ENCODE measurements at places on chromosomes 13 and 19. TPM values are rescaled to one million over a fixed set of nuclear protein-coding genes. Genes with fewer than 3 reads are reported as not detected.

DNA sequence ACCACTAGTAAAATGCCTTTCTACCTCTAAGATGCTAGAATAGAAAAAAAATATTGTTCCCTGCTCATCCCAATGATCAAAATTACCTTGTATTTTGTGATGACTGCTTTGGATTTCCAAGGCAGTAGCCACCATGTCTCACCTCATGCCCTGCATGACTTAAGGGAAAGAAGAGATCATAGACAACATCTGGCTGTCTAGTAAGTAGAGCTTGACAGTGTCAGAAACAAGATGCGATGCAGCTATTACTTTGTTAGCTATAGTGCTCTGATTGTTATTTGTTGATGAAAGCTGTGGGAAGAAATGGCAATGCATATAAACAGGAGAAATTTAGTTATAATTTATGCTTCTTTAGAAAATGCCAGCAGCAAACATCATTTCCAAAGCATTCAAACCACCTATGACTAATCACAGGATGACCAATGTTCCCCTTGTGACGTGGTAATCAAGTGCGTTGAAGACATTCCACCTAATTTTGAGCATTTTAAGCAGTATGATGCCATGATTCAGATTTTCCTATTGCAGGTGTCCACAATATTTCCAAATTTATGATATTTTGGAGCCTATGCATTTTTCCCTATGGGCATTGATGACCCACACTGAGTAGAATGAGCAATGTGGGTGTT, 308.3 kb downstream of the KCNRG start:
- no peak for DNase-seq
- no peak overlapping the region for H3K27ac ChIP-seq
- no peaks in the 10 kb centered on the region for H3K27me3 ChIP-seq
- no peaks in the 10 kb centered on the region for H3K4me1 ChIP-seq
- no peaks in the 10 kb centered on the region for H3K36me3 ChIP-seq

GRCh38 chr13:50679321-50679720, 164.2 kb downstream of the DLEU7 start:
- no peaks in the 10 kb centered on the region for H3K27me3 ChIP-seq
- peak overlapping the region; percentile 48 for H3K27ac ChIP-seq
- H3K36me3 ChIP-seq: no peaks in the 10 kb centered on the region
- H3K4me3 ChIP-seq: no peak overlapping the region

- H3K27ac ChIP-seq: no peak overlapping the region
- H3K4me1 ChIP-seq: no peaks in the 10 kb centered on the region
- peak; percentile 14 for DNase-seq
These were observed 2700.2 kb downstream of the PCDH9 start for GRCh38 chr13:64529874-64530485.

GRCh38 chr19:17227798-17228367, 1.9 kb downstream of the OCEL1 start:
- H3K27ac ChIP-seq: no peak overlapping the region
- H3K27me3 ChIP-seq: no peaks in the 10 kb centered on the region

- H3K27ac ChIP-seq: 0 out of 2 replicates have a peak overlapping the region, but pooled peaks have one; percentile 10
- H3K4me1 ChIP-seq: peaks cover 38% of the 10 kb centered on the region
- no peaks in the 10 kb centered on the region for H3K27me3 ChIP-seq
- H3K36me3 ChIP-seq: peaks cover 19% of the 10 kb centered on the region
- no peak overlapping the region for H3K4me3 ChIP-seq
These were observed 97.1 kb downstream of the MBNL2 start for GRCh38 chr13:97319113-97319720.

- no peak overlapping the region for H3K4me3 ChIP-seq
- H3K36me3 ChIP-seq: no peaks in the 10 kb centered on the region
- H3K27me3 ChIP-seq: no peaks in the 10 kb centered on the region
- no peaks in the 10 kb centered on the region for H3K4me1 ChIP-seq
- DNase-seq: no peak
- no peak overlapping the region for H3K27ac ChIP-seq
These were observed 89.6 kb upstream of the TNFSF11 start for GRCh38 chr13:42484386-42484785.

DNA sequence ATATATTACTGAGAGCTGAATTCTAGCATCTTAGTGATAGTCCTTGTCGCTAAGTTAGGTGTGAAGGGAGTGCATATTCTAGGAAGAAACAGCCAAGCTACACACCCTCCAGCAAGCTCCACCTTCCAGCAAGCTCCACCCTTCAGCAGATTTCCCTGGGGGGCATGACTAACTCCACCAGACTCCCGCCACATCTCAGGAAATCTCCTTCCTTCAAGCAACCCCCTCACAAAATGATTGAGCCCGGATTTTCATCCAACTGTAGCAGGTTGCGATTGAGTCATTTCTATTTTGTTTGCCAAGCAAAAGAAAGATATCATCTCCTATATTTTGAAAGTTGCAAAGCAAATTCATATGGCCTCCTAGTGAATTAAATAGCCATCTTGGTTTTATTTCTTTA, 162.1 kb upstream of the TMTC4 start:
- no peaks in the 10 kb centered on the region for H3K27me3 ChIP-seq
- H3K27ac ChIP-seq: no peak overlapping the region
- H3K4me3 ChIP-seq: no peak overlapping the region
- H3K4me1 ChIP-seq: peaks cover 6% of the 10 kb centered on the region

DNA sequence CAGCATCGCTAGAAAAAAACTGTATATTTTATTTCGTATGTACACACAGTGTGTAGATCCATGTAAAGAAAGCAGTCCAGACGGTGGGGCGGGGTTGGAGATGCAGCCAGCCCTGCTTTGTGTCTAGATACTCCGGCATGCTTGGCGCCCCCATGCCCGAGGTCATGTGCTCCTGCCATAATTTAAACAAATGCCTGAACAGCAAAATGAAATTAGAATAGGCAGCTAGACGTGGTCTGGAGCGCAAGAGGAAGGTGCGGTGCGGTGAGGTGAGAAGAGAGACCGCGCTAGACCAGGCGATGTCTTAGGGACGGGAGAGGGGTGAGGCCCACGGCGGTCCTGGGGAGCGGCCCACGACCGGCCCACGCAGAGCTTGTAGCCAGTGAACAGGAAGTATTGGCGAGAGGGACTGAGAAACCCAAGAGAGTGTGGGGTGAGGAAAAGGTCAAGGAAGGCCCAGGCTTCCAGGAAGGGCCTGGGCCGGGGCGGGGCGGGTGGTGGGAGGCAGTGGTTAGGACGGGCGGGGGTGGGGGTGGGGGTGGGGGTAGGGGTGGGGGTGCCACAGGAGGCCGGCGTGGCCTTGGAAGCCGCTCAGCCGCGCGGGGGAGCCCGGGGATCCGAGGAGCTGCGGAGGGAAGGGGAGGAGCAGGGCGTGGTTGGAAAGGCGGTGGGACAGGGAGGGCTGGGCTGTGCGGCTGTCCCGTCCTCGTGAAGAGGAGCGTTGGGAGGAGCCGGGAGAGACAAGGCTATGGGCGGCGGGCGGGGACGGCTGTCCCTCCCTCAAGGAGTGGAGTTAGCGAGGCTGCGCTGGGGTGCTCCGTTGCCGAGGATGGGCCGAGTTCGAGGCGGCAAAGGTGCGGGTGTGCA, 254.7 kb upstream of the SGCG start:
- DNase-seq: no peak

DNA sequence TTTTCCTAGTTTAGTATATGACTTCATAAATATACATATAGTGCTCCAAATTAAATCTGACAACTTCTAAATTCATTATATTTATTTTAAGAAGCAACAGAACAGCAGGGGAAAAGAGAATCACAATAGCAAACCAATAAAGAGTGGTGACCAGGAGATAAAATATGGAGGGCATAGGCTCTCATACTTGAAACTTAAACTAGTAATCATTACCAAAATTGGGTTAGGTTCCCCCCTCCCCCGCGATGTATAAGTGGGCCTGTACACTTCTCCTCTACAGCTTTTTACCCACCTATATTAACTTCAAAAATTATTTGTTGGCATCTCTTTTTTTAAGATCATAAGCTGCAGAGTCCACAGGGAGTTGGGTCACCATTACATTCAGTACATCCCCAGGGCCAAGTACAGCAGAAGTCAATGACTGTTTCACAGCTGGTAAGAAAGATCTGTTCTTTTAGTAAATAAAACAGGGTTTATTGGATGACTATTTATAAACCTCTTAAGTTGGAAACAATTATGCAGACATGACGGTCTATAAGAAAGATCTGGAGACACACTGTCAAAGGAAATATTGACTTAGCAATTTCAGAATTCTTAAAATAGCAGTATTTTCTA, 29.4 kb downstream of the KLF12 start:
- H3K27ac ChIP-seq: no peak overlapping the region
- H3K36me3 ChIP-seq: no peaks in the 10 kb centered on the region
- no peak for DNase-seq
- no peak overlapping the region for H3K4me3 ChIP-seq
- H3K27me3 ChIP-seq: no peaks in the 10 kb centered on the region

GRCh38 chr13:105921711-105922110, 613.8 kb downstream of the EFNB2 start:
- no peaks in the 10 kb centered on the region for H3K36me3 ChIP-seq
- no peak overlapping the region for H3K4me3 ChIP-seq
- peaks cover 6% of the 10 kb centered on the region for H3K4me1 ChIP-seq
- DNase-seq: no peak
- no peaks in the 10 kb centered on the region for H3K27me3 ChIP-seq

GRCh38 chr19:28290963-28291657, 921.8 kb downstream of the UQCRFS1 start:
- no peaks in the 10 kb centered on the region for H3K4me1 ChIP-seq
- no peak for DNase-seq
- H3K36me3 ChIP-seq: no peaks in the 10 kb centered on the region
- no peak overlapping the region for H3K27ac ChIP-seq
- no peak overlapping the region for H3K4me3 ChIP-seq

GRCh38 chr13:72431981-72432682, 295.3 kb downstream of the MZT1 start:
- H3K27ac ChIP-seq: no peak overlapping the region
- no peaks in the 10 kb centered on the region for H3K27me3 ChIP-seq
- no peak overlapping the region for H3K4me3 ChIP-seq
- no peak for DNase-seq

DNA sequence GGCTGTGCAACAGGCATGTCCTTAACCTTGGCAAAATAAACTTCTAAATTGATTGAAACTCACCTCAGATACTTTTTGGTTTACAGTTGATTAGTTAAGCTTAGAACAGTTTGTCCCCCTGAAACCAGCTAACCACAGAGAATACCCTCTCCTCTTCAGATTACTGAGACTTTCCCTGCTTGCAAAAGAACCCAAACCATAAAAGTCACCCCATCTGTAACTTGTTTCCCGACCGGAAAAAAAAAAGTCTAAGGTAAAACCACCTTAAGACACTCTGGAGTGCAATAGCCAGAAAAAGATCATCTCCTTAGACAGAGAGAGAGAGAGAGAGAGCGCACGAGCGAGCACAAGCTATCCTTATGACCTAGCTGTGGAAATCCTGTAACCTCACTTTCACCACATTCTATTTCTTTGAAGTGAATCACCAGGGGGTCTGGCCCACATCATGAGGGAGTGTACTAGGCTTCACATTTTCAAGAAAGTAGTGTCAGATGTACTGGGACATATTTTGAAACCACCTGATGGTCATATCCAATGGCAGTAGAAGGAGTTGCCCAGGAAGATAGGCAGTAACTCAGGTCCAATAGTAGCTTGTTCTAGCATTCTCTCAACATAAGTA, 11.1 kb upstream of the GTF2F2 start:
- H3K27ac ChIP-seq: no peak overlapping the region
- no peaks in the 10 kb centered on the region for H3K4me1 ChIP-seq
- no peaks in the 10 kb centered on the region for H3K36me3 ChIP-seq
- H3K27me3 ChIP-seq: no peaks in the 10 kb centered on the region
- no peak overlapping the region for H3K4me3 ChIP-seq
- no peak for DNase-seq

DNA sequence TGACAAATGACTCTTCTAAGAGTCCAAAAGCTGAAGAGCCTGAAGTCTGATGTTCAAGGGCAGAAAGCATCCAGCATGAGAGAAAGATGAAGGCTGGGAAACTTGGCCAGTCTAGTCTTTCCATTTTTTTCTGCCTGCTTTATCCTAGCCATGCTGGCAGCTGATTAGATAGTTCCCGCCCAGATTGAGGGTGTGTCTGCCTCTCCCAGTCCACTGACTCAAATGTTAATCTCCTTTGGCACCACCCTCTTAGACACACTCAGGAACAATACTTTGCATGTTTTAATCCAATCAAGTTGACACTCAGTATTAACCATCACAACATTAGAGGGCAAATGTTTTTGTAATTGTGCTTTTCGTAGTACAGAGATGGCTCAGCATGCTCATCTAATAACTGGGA, 267.5 kb upstream of the KLHL1 start:
- DNase-seq: no peak
- H3K27ac ChIP-seq: no peak overlapping the region
- H3K36me3 ChIP-seq: no peaks in the 10 kb centered on the region
- no peak overlapping the region for H3K4me3 ChIP-seq
- H3K27me3 ChIP-seq: no peaks in the 10 kb centered on the region

GRCh38 chr19:29596080-29596727, 9.9 kb upstream of the POP4 start:
- H3K27ac ChIP-seq: no peak overlapping the region
- H3K27me3 ChIP-seq: peaks cover 90% of the 10 kb centered on the region
- no peaks in the 10 kb centered on the region for H3K36me3 ChIP-seq
- no peaks in the 10 kb centered on the region for H3K4me1 ChIP-seq
- DNase-seq: no peak
- H3K4me3 ChIP-seq: no peak overlapping the region

GRCh38 chr13:107600971-107601370, 614.4 kb downstream of the LIG4 start:
- no peaks in the 10 kb centered on the region for H3K27me3 ChIP-seq
- no peak overlapping the region for H3K27ac ChIP-seq
- no peak for DNase-seq
- peaks cover 4% of the 10 kb centered on the region for H3K36me3 ChIP-seq

- H3K36me3 ChIP-seq: peaks cover 11% of the 10 kb centered on the region
- H3K4me1 ChIP-seq: no peaks in the 10 kb centered on the region
- no peak for DNase-seq
- H3K27me3 ChIP-seq: no peaks in the 10 kb centered on the region
- H3K4me3 ChIP-seq: no peak overlapping the region
These were observed 8.3 kb upstream of the ZNF254 start for GRCh38 chr19:24078680-24079079.

GRCh38 chr19:11092181-11092538, 2.9 kb downstream of the LDLR start:
- peak overlapping the region; percentile 83 for H3K27ac ChIP-seq
- H3K4me3 ChIP-seq: no peak overlapping the region
- no peaks in the 10 kb centered on the region for H3K36me3 ChIP-seq
- H3K27me3 ChIP-seq: no peaks in the 10 kb centered on the region

- DNase-seq: no peak
- H3K36me3 ChIP-seq: peaks cover 17% of the 10 kb centered on the region
- H3K4me3 ChIP-seq: no peak overlapping the region
- no peak overlapping the region for H3K27ac ChIP-seq
These were observed 23.3 kb downstream of the ZBTB7A start for GRCh38 chr19:4043401-4043800.

- no peak overlapping the region for H3K4me3 ChIP-seq
- H3K4me1 ChIP-seq: no peaks in the 10 kb centered on the region
- H3K27me3 ChIP-seq: no peaks in the 10 kb centered on the region
These were observed 74.3 kb downstream of the GPR12 start for GRCh38 chr13:26686285-26686684.

Gene CCNA1
- 0.21 TPM for polyA plus RNA-seq

Gene SEMA6B
- polyA plus RNA-seq: 2.0 TPM

Gene RAB3A
- polyA plus RNA-seq: 9.7 TPM

Gene CLDN10
- not detected for polyA plus RNA-seq

Gene NMRK2
- polyA plus RNA-seq: not detected

Gene DLL3
- 4.7 TPM for polyA plus RNA-seq

Gene SLC15A1
- polyA plus RNA-seq: not detected

Gene TMEM238
- polyA plus RNA-seq: 0.08 TPM

Gene ZNF443
- polyA plus RNA-seq: 1.5 TPM

Gene RXFP2
- polyA plus RNA-seq: not detected

Gene KATNAL1
- 5.1 TPM for polyA plus RNA-seq

Gene ADGRE1
- polyA plus RNA-seq: 11.2 TPM

Gene TSKS
- polyA plus RNA-seq: not detected
